ENCODE measurements at places on chromosomes 5 and 9.

DNA sequence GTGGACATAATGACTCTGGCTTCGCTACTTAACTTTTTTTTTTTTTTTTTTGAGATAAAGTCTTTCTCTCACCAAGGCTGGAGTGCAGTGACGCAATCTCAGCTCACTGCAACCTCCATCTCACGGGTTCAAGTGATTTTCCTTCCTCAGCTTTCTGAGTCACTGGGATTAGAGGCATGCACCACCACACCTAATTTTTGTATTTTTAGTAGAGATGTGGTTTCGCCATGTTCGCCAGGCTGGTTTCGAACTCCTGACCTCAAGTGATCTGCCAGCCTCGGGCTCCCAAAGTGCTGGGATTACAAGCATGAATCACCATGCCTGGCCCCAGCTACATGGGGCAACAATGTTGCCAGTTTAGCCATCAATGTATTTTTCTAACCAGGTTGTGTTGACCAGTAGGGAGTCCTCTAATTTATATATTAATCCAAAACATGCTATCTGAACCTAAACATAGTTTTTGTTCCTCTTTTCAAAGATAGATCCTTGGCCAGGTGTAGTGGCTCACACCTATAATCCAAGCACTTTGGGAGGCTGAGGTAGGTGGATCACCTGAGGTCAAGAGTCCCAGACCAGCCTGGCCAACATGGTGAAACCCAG is 120.3 kb upstream of the LHFPL2 start:
- no peak for DNase-seq

- DNase-seq: no peak
Measured at GRCh38 chr9:112005939-112006338, 109.3 kb downstream of the UGCG start.

- no peak for DNase-seq
Measured at GRCh38 chr9:133701321-133701980, 36.7 kb downstream of the SARDH start.

DNA sequence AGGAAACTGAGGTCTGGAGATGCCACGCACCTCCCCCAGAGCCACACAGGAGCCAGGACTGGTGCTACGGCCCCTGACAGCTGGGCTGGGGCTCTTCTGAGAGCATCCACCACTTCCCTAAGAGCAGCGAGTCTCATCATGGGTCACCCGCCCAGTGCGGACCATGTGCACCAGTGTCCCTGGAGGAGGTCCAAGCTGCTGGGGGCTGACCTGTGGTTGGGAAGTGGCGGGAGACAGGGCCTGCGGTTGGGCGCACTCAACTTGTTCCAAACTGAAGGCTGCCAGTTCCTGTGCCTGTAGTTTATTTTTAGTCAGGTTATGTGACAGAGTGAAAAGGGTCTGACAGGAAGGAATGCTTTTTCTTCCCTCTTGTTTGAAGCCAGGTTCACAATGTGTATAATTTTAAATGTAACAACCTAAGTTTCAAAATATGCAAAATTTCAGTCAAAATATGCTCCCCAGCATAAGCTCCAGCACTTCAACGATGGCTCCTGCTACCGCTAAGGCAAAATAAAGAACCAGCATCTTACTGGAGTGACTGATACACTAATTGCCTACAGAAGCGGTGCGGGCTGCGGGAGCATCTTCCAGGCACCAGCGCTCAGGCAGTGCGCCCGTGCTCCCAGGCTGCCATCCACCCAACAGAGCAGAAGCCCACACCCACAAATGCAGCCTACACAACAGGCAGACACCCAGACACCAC is 14.8 kb downstream of the BARHL1 start:
- DNase-seq: no peak

DNA sequence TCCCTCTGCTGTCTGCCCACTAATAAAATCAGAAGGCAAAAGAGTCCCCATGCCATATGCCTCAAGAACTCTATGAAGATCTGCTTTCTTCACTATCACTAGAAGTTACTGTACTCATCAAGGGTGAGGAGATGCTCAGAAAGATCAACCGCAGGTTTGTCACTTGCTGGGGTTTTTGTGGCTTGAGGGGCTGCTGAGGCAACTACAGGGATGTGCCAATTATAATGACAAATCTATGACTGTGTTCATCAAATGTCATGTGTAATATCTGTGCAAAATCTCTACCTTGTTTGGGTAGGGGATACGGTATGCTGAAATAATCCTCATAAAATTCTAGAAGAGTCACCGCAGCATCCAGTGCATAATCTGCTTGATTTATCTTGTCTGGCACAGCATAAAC is 13.0 kb downstream of the ERAP1 start:
- DNase-seq: no peak

DNA sequence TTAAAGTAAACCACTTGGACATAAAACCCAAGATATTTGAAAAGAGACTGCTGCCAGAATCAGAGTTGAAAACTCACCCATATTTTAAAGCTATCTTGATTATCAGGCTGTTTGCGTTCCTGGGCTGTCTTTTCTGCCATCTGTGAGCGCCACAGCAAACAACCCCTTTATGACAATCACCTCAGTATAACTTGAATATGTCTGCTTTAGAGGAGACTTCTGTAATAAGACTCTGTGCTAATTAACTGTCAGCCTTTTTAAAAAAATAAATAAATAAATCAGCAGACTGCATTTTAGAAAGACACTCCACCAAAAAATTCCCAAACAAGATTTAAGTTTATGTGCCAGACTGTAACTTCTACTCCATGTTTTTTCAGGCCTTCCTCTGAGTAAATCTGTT is 375.7 kb upstream of the CCNH start:
- DNase-seq: no peak

- no peak for DNase-seq
Measured at GRCh38 chr9:135489188-135489906, 9.8 kb downstream of the PPP1R26 start.

DNA sequence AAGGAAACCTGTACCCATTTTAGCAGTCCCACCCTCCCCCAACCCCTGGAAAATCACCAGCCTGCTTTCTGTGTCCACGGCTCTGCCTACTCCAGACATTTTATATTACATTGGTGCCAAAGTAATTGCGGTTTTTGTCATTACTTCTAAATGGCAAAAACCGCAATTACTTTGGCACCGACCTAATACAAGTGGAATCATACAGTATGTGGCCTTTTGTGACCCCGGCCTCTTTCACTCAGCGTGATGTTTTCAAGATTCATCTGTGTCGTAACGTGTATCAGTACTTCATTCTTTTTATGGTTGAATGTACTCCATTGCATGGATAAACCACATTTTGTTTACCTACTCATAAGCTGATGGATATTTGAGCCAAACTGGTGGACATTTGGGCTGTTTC is 9.7 kb upstream of the ORM1 start:
- no peak for DNase-seq

- DNase-seq: no peak
Measured at GRCh38 chr9:99489060-99489413, 267.0 kb downstream of the SEC61B start.

- DNase-seq: no peak
Measured at GRCh38 chr9:88682431-88682831, 147.5 kb downstream of the NXNL2 start.

DNA sequence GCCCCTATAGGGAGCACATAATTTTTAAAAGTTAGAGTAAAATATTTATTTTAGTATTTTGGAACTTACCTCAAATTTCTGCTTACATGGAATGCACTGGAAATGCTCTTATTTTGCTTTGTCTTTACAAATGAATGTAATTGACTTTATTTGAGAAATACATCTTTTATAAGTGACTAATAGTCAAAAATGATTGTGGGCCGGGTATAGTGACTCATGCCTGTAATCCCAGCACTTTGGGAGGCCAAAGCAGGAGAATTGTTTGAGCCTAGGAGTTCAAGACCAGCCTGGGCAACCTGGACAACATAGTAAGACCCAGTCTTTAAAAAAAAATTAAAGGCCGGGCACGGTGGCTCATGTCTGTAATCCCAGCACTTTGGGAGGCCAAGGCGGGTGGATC is 5.8 kb downstream of the HMGCR start:
- no peak for DNase-seq

DNA sequence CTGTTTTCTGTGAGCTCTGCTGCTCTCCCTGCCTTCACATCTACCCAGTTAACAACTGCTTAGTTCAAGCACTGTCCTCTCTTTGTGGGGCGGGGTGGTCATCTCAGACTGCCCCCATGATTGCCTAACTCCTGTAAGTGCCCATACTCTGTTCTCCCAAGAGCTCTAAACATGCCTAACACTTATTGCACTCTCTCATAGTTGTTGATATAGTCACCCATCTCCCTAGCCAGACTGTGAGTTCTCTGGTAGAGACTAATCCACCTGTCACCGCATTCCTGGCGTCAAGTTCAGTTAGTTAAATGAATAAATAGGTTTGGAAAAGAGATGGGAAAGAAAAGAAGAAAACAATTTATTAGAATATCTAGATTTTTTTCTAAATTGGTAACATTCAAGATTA is 18.3 kb upstream of the MUSK start:
- no peak for DNase-seq

- DNase-seq: no peak
Measured at GRCh38 chr5:132472431-132472830, 18.1 kb downstream of the IRF1 start.

- DNase-seq: no peak
Measured at GRCh38 chr5:141630570-141631140, 6.0 kb downstream of the HDAC3 start.

DNA sequence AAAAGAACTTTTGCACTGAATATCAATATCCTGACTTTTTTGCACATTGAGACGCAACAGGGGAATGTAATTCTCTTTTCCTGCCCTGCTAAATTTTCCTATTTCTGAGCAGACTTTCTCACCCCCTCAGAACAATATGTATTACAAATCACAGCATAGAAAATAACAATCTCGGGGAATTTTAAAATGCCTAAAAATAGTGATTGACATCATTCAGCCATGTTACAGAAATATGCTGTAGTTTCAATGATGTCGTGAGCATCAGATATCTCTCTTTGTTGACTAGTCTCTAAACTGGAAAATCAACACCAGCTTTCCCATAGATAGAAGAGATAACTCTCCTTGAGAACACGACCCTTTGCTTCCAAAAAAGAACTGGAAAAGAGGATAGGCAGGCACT is 166.7 kb downstream of the ZDHHC21 start:
- DNase-seq: no peak

GRCh38 chr9:20476912-20477521 is 145.3 kb downstream of the MLLT3 start:
- no peak for DNase-seq

GRCh38 chr5:41736641-41737040 is 133.6 kb downstream of the OXCT1 start:
- no peak for DNase-seq

GRCh38 chr5:15560421-15560820 is 60.4 kb downstream of the FBXL7 start:
- DNase-seq: no peak

GRCh38 chr5:142325725-142326479 is 1.1 kb upstream of the SPRY4 start:
- DNase-seq: peak; percentile 47

DNA sequence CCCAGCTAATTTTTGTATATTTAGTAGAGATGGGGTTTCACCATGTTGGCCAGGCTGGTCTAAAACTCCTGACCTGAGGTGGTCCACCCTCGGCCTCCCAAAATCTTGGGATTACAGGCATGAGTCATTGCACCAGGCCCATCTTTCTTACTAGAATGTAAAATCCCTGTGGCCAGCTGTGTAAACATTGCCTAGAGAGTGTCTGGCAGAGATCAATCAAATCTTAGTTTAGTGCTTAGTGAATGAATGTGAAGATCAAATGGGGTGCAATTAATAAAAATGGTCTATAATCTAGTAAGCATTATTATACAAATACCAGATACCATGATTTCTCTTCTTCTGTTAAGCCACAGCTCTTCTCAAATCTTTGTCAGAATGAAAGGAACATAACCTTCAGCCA is 289.9 kb downstream of the KCTD16 start:
- DNase-seq: no peak

- DNase-seq: no peak
Measured at GRCh38 chr9:16337322-16338029, 533.0 kb downstream of the BNC2 start.

GRCh38 chr9:28887188-28887884 is 1314.1 kb upstream of the C9orf72 start:
- no peak for DNase-seq

- no peak for DNase-seq
Measured at GRCh38 chr5:79076819-79077218, 7.3 kb downstream of the BHMT2 start.

- no peak for DNase-seq
Measured at GRCh38 chr5:76371960-76372322, 31.1 kb upstream of the IQGAP2 start.

DNA sequence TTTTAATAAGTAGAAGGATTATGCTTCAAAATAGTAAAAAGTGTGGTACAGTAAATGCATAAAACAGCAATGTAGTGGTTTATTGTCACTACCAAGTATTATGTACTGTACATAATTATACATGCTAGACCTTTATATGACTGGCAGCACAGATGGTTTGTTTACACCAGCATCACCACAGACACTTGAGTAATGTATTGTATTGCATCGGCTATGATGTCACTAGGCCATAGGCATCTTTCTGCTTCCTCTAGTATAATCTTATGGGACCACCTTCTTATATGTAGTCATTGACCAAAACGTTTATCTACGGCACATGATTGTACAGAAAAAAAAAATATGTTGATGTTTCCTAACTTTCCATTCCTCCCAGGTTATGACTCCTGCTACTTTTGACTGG is 31.9 kb upstream of the SSBP2 start:
- DNase-seq: no peak

GRCh38 chr9:30935730-30936129 is 1448.7 kb upstream of the ACO1 start:
- DNase-seq: no peak

DNA sequence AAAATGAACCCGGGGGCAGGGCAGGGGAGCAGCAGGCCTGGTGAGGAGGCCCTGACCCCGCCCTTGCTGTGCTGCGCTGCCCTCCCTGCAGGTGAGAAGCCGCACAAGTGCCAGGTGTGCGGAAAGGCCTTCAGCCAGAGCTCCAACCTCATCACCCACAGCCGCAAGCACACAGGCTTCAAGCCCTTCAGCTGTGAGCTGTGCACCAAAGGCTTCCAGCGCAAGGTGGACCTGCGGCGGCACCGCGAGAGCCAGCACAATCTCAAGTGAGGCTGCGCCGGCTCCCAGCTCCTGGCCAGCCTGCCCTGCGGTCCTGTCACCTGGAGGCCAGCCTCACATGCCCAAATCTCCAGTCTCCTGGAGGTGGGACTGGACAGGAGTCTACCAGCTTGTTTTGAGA is 12.3 kb downstream of the GFI1B start:
- DNase-seq: peak; percentile 32

DNA sequence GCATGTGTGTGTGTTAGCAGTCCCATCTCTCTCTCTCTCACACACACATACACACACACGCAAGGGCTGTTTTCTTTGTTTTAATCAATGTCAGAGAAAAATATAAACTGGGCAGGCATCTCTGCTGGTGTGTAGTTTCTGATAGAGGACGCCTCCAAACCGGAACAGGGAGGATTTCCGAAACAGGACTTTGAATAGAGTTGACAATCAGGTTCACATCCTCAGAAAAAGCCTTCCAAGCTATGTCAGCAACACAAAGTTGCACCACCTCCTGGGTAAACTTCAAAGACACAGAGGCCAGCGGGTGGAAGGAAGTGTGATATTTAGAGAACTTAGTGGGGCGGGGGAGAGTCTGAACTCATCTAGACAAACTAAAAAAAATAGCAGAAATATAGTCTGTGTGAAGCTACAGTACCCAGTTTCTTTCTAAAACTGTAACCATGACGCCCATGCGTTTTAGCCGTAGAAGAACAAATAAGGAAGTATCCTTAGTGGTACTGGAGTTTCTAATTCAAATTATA is 1.2 kb downstream of the ST8SIA4 start:
- no peak for DNase-seq
